ENCODE measurements at places on chromosomes 5 and 9.

GRCh38 chr9:4987961-4988421, 2.9 kb downstream of the JAK2 start:
- peak; percentile 70 for DNase-seq

GRCh38 chr5:32851559-32852173, 140.5 kb downstream of the NPR3 start:
- no peak for DNase-seq

- DNase-seq = peak; percentile 19
These were observed 26.6 kb downstream of the HABP4 start for GRCh38 chr9:96476591-96476990.

GRCh38 chr5:137573376-137573775, 74.2 kb upstream of the SPOCK1 start:
- DNase-seq = no peak

DNA sequence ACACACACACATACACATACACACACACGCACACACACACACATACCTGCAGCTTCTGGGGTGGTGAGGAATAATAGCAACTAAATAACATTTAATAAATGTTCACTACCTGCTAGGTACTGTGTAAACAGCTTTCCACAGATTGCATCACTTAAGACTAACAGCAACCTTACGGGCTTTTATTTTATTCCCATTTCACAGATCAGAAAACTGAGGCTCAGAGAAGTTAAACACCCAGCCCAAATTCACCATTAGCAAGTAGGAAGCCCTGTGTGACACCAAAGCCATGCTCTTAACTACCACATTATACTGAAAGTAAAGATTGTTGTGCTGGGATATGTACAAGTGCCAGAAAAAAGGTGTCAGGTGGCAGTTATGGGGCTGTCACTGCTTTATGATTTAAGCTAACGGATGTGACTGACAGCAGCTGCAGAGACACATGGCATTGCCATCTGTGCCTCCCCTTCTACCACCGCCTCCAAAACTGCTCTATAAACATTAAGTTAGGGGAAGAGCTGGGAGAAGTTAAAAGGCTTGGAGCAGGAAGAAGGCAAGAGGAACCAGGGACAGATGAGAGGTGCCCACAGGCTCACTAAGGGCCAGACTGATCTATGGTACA, 13.6 kb downstream of the MTMR12 start:
- DNase-seq = no peak

GRCh38 chr5:87210076-87210475, 57.6 kb upstream of the RASA1 start:
- no peak for DNase-seq

DNA sequence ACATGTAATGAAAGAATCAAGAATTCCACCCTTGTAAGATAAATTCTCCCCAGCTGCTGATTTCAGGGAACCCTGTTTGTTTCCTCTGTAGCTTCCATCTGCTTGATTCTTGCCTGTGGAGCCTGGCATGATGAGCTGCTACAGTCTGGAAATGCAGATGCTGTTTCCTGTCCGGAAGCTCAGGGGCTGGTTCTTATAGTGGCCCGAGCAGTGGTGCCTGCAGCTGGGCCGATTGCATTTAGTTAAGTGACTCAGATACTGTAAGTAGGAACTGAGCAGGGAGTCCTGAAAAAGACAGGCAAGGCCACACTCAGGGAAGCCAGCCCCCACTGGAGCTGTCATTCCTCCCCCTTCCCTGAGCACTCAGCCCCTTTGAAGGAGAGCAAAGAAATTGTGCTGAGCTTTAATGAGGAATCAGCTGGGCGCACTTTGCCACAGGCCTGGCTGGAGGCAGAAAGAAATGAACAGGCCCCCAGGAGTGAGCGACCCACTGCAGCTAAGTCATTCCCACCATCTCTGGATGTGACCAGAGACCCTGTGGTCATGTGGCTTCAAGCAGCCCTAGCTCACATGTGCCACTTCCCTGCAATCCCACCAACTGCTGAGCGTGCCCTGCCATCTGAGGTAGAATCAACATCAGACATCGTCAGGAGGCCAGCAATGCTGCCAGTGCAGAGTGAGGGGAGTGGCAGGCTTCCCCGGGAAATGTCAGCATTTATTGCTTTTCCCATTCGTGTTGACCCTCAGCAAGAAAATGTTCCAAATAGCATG, 206.0 kb upstream of the WWC1 start:
- DNase-seq = no peak

DNA sequence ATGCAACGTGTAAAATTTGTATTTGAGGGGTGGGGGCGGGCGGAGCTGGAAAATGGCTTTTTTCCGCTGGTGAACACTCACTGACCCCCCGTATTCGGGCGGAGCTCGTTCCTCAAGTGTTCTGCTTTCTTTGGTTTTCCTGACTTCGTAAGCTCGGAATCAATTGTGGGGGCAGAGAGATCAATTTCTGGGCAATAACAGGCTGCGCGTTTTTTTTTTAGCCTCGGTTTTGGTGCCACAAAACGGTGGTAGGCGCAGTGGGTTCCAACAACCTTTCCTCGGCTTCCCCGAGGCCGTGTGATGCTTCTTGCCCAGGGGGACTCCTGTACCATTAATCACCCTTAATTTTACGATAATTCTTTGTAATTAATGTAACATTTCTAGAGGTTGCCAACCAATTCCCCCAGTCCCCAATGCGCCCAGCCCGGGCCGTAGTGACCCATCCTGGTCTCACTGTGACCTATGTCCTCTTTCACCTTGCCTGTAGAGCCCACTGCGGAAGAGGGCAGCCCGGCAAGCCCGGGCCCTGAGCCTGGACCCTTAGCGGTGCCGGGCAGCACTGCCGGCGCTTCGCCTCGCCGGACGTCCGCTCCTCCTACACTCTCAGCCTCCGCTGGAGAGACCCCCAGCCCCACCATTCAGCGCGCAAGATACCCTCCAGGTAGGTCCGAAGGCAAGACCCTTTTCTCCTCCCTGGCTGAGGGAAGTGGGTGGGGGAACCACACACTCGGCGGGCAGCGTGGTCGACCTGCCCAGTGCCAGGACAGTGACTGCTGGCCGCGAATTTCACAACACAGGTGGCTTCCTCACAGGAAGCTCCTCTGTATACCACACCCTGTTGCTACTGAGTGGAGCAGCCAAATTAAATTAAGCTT, 3.7 kb downstream of the NR4A3 start:
- no peak for DNase-seq

DNA sequence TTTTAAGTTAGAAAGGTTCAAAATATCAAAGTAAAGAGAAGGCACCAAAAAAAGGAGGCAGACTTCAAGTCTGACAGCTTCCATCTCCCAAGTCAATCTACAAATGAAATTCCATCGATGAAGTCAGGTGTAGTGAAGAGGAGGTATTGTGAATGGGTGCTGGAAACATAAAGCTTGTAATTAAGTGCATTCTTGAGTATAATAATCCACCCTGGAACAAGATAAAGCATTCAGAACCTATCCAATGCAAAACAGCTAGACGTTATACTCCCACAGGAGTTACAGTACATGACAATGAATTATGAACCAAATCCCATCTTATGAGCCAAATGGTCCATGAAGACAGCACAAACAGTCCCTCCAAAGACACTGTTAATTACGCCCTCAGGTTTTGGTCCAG, 22.3 kb downstream of the BNC2 start:
- no peak for DNase-seq

DNA sequence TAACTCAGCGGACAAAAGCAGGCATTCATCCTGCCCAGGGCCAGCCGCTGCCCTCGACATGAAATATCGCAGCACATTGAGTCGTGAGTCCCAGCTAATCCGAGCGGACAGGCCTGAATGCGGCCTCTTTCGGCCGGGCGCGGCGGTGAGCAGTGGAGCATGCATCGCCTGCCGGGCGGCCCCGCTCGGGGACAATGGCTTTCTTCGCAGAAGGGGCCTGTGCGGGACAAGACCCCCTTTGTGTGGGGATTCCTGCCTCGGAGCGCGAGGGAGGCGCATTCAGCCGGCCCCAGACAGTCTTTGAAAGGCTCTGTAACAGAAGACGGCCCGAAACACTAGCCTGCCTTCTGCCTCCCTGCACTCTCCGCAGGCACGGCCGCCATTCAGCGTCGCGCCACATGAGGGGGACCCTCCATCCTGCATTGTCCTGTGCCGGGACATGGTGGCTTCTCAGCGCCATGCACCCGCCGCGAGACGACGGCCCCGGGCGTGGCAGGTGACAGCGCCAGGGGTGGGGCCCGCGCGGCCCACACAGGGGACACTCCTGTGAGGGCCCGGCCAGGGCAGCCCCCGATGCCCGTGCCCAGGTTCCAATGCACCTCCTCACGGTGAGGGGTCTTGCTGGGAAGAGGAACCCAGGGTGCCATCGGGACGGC, 52.0 kb downstream of the EXD3 start:
- DNase-seq = no peak

DNA sequence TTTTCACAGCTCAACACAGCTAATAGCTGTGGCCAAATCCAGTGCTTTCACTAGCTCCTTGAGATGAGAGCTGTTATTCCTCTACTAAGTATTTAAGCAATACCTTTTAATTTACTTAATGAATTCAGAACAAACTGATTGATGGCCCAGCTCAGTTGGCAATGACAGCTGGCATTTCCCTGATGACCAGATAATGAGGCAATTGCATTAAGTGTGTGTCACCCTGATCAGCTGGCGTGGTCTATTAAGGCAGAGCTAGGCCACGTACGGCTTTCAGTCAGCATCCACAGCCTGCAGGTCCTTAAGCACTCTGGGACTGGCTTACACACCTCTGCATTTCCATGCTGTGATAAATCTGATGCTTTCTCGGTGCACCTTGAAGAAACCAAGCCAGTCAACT, 34.4 kb downstream of the TTLL11 start:
- no peak for DNase-seq

- no peak for DNase-seq
These were observed 264.3 kb upstream of the PANK3 start for GRCh38 chr5:168843277-168844015.

GRCh38 chr9:77710316-77710715, 62.2 kb upstream of the GNA14 start:
- no peak for DNase-seq

- DNase-seq = no peak
These were observed 64.6 kb downstream of the PTPN3 start for GRCh38 chr9:109433476-109433875.

GRCh38 chr9:110900456-110900855, 137.8 kb downstream of the LPAR1 start:
- no peak for DNase-seq

DNA sequence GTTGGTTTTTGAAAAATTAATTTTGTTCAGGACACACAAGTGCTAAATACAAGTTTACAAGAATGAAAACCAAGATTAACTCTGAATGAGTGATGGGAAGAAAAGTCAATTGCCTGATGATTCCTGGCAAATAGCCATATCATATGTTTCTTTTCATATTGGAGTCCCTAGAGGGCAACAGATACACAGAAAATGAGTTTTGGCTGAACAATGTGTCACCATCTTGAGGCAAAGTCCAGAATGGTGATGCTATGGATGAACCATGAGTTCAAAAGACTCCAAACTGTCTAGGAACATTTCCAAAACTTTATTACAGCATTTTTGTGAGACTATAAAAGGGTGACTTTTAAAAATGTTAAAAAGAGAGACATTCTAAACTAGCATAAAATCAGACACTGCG, 382.9 kb downstream of the TMEM161B start:
- no peak for DNase-seq

- no peak for DNase-seq
These were observed 11.7 kb downstream of the DOCK2 start for GRCh38 chr5:169648725-169649310.

DNA sequence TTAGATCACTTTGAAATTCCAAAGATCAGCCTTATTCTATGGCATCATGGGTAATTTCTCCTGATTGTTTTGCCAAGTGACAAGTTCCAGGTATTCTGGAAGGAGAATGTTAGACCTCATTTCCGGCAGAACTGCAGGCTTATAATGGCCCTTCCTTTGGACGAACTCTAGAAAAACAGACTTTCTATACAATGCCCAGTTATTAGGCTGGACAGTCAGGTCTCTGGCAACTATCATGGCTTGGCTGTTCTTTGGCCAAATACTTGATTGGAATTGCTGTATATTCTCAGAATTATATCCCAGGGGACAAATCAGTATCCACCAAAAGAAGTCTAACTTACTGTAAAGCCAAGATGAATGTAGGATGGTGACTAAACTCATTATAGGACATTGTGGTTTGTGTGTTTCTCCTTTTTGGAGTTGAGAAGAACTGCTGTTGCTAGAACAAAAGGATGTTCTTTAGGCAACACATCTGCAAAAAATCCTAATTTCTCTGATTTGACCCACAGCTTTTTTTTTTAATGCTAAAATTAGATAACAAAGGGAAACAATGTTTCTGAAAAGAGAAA, 69.0 kb downstream of the ADAMTSL1 start:
- no peak for DNase-seq

DNA sequence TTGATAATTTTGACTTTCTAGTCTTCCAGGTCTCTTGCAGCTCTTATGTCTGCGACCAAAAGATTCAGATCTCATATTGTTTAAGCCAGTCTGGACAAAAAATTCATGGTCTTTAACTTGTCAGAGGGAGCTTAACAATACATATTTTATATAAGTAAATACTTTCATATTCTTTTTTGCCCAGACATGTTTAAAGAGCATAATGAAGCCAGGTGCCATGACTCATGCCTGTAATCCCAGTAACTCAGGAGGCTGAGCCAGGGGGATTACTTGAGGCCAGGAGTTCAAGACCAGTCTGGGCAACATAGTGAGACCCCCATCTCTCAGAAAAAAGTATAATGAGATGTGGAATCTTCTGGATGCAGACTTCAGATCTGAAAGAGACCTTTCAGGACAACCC, 69.8 kb downstream of the JMY start:
- no peak for DNase-seq

- DNase-seq = peak; percentile 68
These were observed 52.1 kb downstream of the IL31RA start for GRCh38 chr5:55903121-55903701.

- no peak for DNase-seq
These were observed 15.3 kb upstream of the GRXCR2 start for GRCh38 chr5:145887976-145888574.

GRCh38 chr5:141825241-141825671, 53.0 kb downstream of the PCDH1 start:
- DNase-seq = no peak

- no peak for DNase-seq
These were observed 10.8 kb upstream of the MGAT1 start for GRCh38 chr5:180813420-180813819.

DNA sequence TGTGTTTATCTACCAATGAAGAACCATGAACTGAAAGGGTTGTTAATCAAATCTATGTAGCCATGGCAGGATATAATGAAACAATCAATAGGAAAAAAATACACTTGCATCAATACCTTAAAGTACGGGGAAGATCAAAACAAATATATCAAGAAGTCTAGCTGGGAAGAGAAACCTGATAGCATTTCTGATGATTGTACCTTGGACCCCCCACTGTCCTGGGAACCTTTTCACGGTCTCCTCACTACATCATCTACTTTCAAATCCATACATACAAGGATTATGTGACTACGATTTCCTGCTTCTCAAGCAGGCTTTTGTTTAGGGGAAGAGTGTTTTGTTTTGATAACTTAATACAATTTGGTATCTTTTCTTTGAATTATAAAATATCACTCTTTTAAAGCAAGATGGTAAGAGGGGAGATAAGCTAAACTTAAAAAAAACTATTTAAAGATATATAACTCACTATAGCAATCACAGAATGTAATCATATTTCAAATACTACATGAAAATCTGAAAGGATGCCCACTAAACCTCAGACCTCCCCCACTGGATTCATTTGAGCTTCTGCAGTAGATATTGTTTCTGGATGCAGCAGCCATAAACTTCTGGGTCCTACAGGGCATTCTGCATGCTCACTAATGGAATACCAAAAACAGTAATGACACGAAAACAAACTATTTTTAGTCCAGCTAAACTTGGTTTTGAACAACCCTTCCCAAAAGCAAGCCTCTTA, 8.0 kb downstream of the EBF1 start:
- no peak for DNase-seq

Data from CD4-positive, alpha-beta T cell treated with Interleukin-15 for 4 hours (primary cell).